ENCODE measurements at places on chromosomes 13 and 19.

- DNase-seq, result no peak
Measured at GRCh38 chr13:98517576-98518310, 59.2 kb downstream of the STK24 start.

GRCh38 chr13:113735194-113735593, 23.8 kb upstream of the TMEM255B start:
- DNase-seq, result no peak

- no peak for DNase-seq
Measured at GRCh38 chr19:48842789-48843162, 6.5 kb upstream of the HSD17B14 start.

- DNase-seq, result no peak
Measured at GRCh38 chr13:107091428-107091827, 523.5 kb upstream of the ARGLU1 start.

DNA sequence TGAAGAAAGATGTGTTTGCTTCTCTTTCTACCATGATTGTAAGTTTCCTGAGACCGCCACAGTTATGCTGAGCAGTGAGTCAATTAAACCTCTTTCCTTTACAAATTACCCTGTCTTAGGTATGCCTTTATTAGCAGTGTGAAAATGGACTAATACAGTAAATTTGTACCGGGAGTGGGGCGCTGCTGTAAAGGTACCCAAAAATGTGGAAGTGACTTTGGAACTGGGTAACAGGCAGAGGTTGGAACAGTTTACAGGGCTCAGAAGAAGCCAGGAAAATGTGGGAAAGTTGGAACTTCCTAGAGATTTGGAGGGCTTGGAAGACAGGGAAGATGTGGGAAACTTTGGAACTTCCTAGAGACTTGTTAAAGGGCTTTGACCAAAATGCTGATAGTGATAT, 9.2 kb upstream of the PDS5B start:
- DNase-seq, result no peak

- DNase-seq, result no peak
Measured at GRCh38 chr19:5926641-5927440, 12.8 kb downstream of the CAPS start.

Data from mesenteric fat pad (tissue), 1 donor.